ENCODE measurements at places on chromosomes 16 and 17.

DNA sequence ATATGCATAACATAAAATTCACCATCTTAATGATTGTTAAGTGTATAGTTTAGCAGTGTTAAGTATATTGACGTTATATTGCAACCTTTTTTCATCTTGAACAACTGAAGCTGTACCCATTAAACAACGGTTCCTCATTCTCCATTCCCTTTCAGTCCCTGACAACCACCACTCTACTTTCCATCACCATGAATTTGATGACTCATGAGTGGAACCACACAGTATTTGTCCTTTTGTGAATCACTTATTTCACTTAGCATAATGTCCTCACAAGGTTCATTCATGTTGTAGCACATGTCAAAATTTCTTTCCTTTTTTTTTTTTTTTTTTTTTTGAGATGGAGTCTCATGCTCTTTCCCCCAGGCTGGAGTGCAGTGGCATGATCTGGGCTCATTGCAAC, 46.0 kb downstream of the HOXB1 start:
- DNase-seq, result no peak

DNA sequence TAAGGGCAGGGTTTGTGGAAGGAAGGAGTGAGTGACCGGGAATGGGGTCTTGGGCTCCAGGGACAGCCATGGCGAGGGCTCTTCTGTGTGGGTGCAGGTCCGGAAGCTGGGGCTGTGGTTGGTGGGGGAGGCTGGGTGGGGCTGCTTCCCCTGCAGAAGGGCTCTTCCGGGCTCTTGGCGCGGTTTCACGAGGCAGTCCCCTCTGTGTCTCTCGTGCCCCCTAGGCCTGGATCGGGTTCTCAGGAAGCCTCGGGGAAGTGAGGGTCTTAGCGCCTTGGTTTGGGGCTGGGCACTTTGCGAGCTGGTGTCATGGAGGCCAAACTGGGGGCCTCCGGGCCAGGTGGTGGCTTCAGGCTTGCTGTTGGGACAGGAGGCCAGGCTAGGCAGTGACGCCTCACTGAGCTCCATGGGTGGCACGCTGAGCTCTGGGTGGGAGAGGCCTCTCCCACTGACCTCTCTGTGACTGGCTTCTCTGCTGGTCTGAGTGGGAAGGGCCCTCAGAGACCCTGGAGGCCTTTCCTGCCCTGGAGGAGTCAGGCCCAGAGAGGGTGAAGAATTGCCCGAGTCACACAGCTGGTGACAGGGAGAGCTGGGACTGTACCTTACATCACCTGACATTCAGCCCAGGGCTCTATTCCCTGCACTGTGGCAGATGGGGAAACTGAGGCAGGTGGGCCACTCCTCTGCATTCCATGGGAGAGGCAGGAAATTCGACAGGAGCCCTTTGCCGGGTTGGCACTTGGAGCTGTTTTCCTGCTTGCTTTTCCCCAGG, 8.2 kb downstream of the ADCY7 start:
- DNase-seq, result peak; percentile 83

DNA sequence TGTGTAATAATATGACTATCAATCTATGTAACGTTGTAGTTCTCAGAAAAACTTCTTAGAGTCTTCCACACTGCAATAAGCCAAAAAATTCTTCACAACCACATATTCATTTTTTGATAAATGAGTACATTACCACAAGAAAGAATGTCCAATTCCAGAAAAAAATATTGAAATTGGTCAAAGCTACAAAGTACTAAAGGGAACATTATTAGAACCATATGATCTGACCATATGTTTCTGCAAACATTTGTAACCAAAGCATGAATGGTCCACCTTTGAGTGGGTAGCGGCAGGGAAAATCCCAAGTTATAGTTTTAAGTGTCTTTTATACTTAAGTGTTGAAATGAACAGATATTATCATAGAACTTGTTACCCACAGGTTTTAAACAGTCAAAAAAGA, 71.7 kb upstream of the NACA2 start:
- no peak for DNase-seq

- DNase-seq, result no peak
Observed at GRCh38 chr17:27091043-27091497, 202.8 kb upstream of the WSB1 start.

DNA sequence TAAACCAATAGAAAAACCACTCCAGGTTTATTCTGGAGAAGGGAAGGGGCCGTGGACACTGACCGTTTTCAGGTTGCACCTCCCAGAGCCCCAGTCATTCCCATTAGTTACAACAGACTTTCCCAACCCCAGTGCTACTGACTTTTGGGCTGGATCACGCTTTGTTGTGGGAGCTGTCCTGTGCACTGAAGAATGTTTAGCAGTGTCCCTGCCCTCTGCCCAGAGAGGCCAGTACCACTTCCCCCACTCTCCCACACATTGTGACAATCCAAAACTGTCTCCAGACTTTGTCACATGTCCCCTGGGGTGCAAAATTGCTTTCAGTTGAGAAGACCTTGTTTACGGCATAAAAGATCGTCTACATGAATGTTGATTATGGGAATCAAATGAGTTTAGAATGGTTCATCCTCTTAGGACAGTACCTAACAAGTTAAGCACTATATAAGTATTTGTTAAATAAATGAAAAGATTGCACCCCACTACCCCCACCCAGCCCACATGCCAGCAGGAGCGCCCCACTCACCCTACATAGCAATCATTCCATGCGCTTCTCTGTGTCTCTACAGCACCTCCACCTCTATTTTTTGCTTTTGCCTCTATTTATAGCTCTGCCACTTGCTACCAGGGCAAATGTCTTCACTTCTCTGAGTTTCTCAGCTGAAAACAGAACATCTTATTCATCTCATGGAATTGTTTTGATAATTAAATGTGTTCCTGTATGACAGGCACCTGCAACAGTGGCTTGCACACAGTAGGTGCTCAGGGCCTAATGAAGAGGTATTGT, 104.9 kb downstream of the AXIN2 start:
- no peak for DNase-seq
